Stimulated activated CD4-positive, alpha-beta T cell treated with anti-CD3 and anti-CD28 coated beads, TNF-alpha, amount 100 ng/mL, for 1 hour (primary cell): ENCODE measurements at places on chromosomes 6 and 20.

DNA sequence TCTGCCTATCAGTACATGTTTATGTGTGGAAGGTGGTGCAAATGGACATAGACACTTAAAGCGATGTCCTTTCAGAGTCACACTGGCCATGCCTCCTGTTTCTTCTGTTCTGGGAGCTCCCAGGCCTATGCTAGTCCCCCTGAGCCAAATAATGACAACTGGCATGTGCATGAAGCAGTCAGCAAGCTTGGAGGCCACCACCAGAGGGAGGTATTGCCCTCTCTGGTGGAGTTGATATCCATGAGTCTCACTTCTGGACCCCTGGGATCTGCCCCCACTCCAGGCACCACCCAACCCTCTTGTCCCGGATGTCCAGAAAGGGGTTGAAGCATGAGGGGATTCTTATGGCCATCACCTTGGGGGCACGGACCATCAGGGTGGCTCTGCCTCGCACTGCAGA is 172.2 kb downstream of the AIG1 start:
- DNase-seq, result no peak

DNA sequence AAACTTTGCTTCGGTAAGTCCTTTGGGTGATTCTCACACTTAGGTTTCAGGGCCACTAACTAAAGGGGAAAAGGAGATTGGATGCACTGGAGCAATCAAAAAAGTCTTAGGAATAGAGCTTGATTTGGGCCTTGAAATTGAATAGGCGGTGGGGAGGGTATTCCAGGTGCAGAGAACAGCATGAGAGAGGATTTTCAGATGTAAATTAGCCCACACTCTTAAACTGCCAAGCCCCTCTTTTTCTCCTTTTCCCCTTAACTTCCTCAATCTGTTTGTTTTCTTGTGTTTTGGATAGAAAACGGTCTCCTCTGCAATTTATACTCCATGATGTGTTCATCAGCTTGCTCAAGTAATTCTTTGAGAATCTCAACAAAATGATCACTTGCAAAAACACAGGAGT is 62.1 kb upstream of the RIPOR2 start:
- DNase-seq, result no peak

DNA sequence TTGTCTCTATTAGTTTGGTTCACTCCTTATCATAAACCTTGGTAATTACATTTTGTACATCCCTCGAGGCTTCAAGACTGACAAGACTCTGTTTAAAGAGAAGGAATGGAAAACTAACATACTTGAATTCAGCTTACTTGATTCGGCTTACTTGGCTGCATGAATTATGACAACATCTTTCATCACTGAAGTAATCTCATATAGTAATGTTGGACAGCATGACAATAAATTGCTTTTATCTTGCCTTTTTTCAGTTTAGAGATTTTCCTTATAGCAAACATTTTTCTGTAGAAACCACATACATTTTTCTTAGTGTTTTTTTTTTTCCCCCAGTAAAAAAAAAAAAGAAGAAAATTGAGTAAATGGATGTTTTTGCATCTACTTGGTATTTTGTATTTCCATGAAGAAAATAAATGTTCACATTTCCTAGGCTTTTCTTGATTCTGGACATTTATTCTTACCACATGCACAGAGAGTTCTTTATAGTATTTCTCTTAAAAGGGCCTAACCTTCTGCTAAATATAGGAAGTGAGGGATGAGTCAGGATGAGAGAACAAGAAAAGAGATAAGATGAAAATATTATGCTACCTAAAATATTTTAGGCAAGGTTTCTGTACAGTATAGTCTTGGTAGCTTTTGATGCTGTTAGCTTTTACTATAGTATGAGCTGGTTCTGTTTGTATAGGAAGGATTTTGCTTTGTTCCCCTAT is 101.0 kb upstream of the HDGFL1 start:
- DNase-seq, result no peak

DNA sequence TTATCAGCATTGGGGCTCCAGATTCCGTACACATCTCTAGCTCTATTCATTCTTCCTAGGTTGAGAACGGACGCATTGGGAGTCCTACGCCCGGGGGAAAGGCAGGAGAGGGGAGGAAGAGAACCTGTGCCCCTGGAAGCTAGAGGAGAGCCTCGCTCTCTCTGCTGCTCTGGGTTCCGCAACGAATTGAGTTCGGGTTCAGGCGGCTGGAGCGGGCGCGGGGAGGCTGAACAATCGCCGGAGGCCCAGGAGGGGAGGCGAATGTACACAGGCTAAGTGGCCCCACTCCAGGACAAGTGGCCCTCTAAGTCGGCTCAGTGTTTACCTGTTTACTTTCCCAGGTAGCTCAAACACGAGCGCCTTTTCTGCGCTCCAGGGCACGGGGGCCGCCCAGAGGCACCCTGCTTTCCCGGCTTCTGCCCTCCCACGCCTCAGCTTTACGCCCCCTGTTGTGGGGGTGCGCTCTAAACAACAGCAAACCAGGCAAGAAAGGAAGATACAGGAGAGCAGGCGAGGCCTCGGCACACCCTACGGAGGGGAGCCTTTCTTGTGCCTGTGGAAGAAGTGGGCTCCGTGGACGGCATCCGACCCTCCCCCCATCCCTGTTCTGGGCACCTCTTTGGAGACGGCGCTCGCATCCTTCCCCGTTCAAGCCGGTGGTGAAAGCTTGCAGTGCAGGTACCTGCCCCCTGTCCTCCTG is 4.6 kb upstream of the NKX2-2 start:
- no peak for DNase-seq

DNA sequence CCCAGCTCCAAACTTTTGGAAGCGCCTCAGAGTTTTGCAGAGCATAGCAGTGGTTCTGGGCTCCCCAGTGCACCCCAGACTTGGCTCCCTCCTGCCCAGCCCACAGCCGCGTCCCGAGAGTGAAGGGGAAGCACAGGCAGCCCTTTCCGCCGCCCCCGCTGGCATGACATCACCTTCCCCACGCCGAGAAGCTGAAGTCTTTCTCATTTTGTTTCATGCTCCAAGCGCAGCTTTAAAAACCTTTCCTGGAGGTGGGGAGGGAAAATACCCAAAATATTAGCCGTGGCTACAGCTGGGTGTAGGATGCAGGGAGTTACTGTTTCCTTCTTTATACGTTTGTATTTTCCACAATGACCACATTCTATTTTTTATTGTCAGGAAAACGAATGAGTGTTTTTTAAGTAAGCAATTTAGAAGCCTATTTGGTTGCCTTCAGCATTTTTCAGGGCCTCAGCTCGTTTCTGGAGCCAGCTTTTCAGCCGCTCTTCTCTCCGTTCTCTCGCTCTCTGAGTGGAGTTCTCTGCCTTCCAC is 72.9 kb downstream of the SNX5 start:
- DNase-seq, result peak; percentile 41

GRCh38 chr6:31202259-31203166 is 32.0 kb upstream of the POU5F1 start:
- DNase-seq, result no peak
